ENCODE measurements at places on chromosomes 6 and 20.
A peak's percentile ranks its signal among the peaks of the same experiment; 100 is the strongest.

GRCh38 chr6:81938991-81939732, 186.7 kb upstream of the TENT5A start:
- DNase-seq, result no peak

DNA sequence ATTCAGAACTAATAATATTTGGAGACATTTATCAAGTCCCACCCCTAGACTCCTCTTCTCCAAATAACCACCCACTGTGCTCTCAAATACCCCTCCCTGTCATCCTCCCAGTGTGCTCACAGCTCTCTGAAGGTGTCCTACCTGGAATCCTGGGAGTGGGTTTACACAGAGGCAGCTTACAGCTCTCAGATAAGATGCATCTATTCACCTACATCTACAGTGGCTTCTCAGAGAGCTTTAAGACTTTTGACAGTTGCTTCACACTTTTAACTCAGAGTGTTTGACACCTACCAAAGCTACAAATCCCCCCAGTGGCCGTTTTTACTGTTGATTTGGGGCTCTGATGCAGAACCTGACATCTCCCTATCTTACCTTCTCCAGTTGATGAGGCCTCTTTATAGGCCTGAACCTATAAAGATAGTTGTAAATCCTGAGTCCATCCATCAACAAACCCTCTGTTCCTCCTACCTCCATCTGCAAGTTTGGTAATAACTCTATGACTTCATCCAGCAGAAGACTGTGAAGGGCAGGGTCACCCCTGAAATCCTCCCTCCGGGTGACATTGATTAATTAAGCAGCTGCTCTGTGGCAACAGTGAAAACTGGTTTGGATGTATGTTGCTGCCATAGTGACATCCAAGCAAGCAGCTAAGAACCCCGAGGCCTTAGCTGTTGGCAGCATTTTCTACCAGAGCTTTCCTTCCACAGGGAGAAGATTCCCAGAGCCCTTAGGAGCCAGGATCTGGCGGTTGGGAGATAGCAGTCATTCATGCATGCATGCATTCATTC, 226.1 kb upstream of the RREB1 start:
- no peak for DNase-seq

- no peak for DNase-seq
These were observed 754.6 kb upstream of the MMS22L start for GRCh38 chr6:98037571-98037970.

DNA sequence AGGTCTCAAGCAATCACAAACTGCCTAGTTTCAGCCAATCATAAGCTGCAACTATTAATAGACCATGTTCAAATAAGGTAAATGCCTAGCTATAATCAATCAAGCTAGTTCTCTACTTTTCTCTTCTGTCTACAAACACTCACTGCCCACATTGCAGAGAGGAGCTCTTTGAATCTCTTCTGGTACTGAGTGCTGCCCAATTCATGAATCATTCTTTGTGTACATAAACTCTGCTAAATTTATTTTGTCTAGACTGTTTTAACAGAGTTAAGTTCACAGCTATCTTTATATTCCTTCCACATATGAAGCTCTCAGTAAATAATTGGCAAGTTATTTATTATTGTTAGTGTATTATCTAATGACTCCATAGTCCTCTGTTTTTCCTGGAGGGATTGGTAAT, 411.0 kb downstream of the EPHA7 start:
- no peak for DNase-seq

GRCh38 chr6:162712694-162713093, 14.9 kb downstream of the PRKN start:
- no peak for DNase-seq

DNA sequence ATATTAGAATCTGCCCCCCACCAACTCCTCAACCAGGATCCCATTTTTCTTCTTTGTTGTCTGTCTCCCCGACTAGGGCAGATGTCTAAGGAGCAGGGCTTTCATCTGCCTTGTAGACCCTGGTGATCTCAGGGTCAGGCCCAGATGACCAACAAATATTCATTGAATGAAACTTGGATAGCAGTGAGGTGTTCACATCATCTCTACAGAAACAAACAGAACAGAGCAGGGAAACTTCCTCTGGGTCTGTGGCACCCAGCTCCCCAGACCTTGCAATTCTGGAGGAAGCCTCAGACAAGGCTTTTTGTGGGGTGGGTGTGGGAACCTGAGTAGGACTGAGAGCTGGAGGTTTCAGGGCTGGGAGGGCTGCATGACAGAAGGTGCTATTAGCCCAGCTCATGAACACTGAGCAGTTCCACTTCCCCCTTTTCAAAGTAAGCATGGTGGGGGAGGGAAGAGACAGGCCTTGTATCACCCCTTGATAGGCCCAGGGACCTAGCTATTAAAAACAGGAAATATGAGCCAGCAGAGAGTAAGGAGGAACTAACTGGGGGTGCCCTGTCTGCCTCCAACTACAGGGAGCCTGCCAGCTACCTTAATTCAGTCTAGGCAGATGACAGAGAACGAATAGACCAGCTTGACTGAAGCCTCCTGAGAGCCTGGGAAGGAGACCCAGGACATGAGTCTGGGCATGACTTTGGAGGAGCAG, 37.3 kb upstream of the TOP1 start:
- peak; percentile 87 for DNase-seq

GRCh38 chr6:151482290-151482689, 11.5 kb upstream of the CCDC170 start:
- peak; percentile 37 for DNase-seq

- DNase-seq, result no peak
These were observed 371.1 kb downstream of the FARS2 start for GRCh38 chr6:5632348-5632935.

DNA sequence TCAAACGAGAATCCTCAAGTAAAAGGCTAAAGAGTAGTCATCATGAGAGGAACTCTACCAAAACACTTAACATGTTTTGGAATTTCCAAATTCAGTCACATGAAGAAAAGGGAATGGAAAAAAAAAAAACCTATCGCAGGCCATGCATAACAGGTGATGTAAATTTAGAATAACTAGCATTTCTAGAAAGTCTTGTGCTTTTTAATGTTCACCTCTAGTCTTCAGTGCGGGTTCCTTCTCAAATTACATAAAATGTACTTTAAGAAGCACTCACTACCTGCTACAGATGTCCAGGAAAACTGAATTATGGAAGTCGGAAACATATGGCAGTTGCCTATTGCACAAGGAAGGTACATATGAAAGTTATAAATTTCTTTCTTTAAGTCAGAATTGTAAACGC, 6.1 kb upstream of the TBX18 start:
- DNase-seq, result no peak

GRCh38 chr6:165843121-165843520, 180.1 kb upstream of the PDE10A start:
- DNase-seq, result no peak

DNA sequence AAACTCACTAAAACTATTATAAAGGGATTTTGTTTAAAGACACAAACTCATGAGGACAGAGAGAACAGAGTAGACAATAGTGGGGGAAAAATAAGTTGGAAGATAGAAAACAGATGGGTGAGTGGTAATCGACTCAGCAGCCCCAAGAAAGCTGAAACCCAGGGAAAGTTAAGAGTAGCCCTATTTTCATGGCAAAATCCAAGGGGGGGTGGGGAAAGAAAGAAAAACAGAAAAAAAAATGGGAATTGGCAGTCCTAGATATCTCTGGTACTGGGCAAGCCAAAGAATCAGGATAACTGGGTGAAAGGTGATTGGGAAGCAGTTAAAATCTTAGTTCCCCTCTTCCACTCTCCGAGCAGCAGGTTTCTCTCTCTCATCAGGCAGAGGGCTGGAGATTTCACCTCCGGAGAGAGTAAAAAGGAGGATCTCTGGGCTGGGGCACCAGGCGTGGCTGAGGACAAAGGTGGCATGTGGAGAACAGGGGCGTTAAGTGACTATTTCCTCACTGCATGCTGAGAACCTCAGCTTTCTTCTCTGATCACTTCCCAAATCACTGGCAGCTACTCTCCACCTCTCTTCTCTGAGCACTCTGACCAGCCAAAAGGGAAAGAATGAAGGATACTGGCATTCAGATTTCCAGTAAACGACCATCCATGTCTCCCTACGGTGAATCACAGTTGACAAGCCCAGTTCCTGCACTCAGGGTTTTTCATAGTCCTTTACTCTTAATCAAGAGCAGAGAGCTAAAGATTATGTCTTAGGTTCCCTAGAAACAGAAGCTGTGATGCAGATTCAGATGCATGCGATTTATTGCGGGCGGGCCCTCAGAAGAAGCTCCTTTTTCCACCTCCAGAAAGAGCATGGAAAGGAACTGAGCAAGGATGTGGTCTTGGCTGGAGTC, 7.3 kb upstream of the RNF24 start:
- DNase-seq, result no peak

DNA sequence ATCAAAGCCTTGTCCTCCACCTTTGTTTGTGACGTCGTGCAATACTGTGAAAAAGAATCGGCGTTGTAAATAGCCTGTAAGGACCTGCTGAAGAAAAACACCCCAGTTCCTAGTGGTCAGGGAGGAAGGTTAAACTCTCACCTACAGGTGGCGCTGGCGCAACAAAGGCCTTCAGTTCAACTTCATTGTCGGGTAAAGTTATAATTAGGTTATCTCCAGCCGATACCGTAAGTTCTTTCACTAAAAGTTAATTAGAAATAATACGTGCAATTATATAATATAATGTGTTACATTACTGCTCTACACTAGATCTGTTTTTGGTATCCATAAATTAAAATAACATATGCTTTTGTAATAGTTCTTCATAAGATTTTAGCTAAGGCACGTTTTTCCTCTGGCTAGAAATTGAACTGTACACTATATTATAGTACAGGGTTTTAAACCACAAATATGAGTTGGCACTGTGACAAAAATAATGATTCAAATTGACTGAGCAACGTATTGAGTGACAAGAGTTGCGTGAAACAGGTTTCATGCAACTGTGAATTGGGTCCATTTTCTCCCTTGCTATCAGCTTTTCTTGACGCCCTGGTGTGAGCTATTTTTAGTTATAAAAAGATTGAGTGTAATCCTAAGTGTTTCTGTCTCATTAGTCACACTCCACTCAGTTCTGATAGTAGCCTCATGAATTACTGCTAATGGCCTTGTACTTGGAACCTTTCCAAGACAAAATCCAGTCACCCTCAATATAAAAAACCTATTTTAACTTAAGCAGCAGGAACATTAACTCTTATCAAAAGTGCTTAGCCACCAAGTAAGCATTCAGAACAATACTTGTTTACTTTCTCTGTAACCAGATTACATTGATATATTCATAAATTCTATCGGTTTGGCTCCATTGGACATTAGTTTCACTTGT, 62.3 kb downstream of the KIAA0319 start:
- DNase-seq, result peak; percentile 55

DNA sequence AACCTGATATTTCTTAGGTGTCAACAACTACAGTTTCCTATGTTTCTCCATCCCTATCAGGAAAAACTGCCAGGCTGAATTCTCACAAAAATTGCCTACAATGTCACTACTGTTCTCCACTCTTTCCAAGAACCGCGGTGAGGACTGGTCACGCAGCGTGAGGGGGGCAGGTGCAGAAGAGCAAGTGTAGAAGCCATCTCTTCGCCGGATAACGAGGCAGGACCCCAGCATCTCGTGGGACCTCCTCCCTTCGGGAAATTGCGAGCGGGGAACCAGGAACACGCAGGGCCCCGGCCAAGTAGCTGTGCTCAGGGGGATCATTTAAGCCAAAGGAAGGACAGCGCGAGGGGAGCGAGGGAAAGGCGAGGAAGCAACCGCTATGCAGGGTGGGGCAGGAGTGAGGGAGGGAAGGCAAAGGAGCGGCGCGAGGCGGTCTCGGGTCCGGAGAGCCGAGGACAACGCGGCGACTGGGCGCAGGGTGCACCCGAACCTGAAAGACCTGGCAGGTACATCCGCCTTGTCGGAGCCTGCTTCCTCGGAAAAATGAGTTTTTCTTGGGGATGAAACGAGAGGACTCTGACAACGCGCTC, 559 bp downstream of the APMAP start:
- DNase-seq, result no peak

Measured in GM13976 (cell line).